ENCODE measurements at places on chromosomes 16 and 17.

GRCh38 chr16:56202036-56202435 is 10.7 kb downstream of the GNAO1 start:
- no peak for DNase-seq

DNA sequence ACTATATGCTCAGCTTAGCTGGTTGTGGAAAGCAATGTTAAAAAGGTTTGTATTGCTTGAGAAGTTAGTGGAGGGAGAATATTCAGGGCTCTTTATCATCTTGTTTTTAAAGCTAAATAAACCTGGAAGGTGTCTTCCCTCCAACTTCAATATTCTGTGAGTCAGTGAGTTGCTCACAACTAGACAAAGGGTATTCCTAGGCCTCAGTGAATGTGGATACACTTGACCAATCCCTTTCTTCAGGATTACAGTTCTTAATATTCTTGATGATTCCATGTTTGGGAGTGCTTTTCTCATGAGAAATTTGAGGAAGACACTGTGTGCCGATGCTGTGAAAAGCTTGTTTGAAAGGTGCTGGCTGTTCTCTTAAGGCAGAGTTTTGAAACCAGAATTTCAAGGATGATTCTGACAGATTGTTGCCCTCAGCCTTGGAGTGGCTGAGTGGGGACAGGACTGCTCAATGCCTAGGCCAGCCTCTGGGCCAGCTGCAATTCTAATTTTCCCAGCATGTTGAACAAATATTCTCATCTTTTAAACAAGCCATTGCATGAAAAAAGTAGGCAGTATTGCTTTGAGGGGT is 30.1 kb downstream of the MAP2K4 start:
- no peak for DNase-seq

- no peak for DNase-seq
These were observed 6.7 kb upstream of the PHKG2 start for GRCh38 chr16:30741461-30741914.

GRCh38 chr17:57875290-57876022 is 25.6 kb upstream of the MRPS23 start:
- peak; percentile 33 for DNase-seq

DNA sequence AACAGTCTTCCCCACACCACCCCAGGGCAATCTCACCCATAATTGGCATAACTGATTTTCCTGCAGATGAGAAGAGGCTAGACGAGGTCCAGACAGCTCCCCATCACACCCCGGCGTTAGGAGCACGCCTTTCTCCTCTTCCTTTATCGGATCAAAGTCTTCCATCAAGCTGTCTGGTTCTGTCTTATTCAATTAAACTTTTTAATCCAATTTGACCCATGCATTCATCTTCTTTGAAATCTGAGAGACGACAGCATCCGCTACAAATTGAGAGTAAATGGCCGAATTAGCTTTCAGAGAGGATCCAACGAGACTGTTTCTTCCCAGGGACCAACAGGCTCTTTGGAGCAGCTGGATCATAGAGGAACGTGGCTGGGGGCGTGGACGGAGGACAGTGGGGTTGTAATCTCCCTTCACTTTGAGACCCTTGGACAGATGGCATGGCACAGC is 44.4 kb upstream of the GPRC5B start:
- DNase-seq = no peak

DNA sequence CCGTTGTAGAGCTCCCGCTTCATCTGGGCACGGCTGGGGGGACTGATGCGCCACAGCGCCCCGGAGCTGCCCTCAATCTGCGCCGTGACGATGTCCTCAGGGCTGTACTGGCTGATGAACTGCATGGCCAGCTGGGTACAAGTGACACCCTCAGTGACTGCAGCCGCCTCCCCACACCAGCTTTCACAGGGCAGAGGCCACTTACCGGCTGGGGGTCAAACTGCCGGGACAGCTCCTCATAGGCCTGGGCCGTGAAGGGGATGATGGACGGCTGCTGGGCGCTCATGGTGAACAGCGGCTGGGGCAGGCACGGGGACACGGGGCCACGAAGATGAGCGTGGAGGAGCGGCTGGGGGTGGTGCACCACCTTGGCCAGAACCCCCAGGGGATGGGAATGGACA is 10.3 kb downstream of the CTU2 start:
- no peak for DNase-seq
